Epithelial cell of esophagus (primary cell): ENCODE measurements at places on chromosomes 13 and 19.
A peak's percentile ranks its signal among the peaks of the same experiment; 100 is the strongest.

- no peak for DNase-seq
Observed at GRCh38 chr19:10115392-10116084, 4.0 kb downstream of the P2RY11 start.

DNA sequence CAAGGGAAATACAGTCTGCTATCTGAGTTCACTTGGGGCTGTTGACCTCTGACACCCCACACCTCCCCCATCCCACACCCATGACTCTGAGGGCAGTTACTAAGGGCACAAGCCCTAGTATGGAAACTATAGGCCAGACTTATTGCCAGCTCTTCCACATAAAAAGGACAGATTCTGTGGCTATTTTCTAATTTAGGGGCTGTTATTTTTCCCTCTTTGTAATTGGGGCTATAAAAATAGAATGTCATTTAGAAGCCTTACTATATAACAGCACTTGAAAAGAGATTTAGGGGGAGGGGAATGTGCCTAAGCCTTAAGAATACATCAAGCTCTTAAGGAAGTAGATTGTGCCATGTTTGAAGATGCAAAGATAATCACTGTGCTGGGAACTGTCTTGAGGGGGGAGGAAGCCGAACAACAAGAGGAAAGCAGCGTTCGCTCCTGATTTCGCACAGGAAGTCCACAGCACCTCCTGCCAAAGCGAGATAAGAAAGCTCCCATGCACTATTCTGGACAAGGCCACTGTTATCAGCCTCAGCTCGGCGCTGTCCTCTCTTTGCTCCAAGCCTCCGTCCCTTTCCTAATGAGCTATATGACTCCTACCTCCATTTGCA, 86.6 kb downstream of the FLT1 start:
- no peak for DNase-seq

DNA sequence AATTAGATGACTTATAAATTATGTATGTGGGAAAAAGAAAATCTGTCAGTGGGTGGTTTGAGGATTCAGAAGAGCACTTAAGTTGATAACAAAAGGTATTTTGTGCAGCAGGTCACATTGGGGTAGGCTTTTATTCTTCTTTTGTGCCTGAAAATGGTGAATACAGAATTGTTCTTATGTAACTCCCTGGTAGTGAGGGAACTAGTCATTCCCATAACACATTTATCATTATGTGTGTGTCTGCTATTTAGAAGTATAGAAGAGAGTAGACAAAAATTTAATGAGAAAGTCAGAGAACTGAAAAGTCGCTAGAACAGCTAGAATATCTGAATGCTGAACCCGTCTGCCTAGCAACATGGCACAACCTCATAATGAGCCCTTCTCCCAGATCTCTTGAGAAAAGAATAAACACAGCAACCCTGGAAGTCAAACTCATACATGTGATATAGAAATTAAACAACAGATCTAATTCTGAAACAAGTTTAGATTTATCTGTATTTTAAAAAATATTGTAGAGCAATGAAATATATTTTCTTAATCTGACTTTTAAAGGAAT, 111.8 kb upstream of the EDNRB start:
- no peak for DNase-seq

DNA sequence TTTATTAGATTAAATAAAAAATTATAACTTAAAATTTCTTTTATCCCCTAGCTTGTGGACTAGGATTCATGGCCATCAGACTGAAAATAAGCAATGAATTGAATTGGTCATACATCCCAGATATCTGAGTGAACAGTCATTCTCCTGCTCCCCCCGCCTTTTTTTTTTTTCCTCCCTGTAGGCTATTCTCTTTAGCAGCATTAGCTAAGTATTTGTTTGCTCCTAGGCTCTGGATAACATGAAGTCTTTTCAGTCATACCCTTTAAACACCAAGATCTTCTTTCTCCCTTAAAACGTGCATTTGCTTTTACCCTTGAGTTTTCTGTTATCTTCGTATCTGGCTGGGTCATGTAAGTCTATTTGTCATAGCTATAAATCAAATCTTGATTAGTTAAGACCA, 866.7 kb upstream of the SPRY2 start:
- peak; percentile 14 for DNase-seq

DNA sequence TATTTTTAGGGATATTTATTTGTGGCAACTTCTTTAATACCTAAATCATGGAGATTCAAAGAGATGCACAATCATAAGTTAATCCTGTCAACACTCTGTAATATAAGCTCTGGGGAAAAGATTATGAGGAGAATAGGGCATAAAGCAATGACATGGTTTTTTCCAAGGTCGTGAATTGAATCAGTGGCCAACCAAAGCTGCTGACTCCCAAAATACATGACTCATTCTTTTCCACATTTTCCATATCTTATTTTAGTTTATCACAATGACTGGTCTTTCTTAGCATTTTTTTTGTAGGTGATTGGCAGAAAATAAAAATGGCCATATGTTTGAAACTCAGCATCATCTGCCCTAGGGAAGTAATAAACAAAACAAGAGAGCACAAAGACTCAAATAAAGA, 28.5 kb upstream of the RBM26 start:
- no peak for DNase-seq

- DNase-seq, result no peak
Observed at GRCh38 chr19:40576151-40576584, 505 bp upstream of the SHKBP1 start.

DNA sequence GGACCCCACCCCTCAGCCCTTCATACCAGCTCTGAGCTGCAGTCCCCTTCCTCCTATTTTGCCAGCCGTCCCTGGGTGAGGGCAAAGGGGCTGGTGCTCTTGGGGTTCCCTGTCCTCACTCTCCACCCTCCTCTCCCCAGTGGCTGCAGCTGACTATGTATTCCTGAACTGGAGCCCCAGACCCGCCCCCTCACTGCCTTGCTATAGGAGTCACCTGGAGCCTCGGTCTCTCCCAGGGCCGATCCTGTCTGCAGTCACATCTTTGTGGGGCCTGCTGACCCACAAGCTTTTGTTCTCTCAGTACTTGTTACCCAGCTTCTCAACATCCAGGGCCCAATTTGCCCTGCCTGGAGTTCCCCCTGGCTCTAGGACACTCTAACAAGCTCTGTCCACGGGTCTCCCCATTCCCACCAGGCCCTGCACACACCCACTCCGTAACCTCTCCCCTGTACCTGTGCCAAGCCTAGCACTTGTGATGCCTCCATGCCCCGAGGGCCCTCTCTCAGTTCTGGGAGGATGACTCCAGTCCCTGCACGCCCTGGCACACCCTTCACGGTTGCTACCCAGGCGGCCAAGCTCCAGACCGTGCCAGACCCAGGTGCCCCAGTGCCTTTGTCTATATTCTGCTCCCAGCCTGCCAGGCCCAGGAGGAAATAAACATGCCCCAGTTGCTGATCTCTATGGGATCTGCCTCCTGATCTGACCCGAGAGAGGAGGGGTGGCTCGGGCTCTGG, 2.4 kb downstream of the COX7A1 start:
- peak; percentile 95 for DNase-seq

GRCh38 chr13:95153647-95154412, 147.4 kb downstream of the ABCC4 start:
- DNase-seq, result peak; percentile 41

GRCh38 chr19:28603453-28603852, 609.5 kb downstream of the UQCRFS1 start:
- no peak for DNase-seq

DNA sequence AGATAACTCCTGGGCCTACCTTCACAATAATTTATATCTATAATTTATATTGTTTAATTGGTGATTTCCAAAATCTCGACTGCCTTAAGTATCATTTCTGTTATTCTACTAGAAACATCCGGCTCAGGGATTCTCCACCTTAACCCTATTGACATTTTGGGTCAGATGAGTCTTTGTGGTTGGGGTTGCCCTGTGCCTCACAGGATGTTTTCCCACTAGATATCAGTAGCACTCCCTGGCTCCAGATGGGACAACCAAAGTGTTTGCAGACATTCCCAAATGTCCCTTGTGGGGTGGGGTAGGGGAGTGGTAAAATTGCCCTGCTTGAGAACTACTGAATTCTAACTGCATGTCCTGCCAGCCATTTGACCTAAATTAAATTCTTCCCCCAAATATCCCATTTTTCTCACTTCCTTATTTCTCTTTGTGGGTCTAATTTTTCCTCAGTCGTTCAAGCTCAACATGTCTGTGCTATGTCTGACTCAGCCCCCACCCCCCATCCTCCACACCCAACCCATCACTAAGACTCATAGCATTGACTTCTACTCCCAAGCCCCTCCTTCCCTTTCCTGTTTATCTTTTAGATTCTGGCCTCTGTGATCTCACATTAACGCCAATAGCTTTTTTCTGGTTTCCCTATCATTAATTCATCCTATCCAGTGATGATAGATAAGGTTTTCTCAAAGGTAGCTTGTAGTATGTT, 545.1 kb downstream of the EFNB2 start:
- DNase-seq, result peak; percentile 95

- no peak for DNase-seq
Observed at GRCh38 chr13:47639738-47640447, 361.2 kb downstream of the SUCLA2 start.

- no peak for DNase-seq
Observed at GRCh38 chr19:32165141-32165540, 180.3 kb upstream of the ZNF507 start.

GRCh38 chr13:89577301-89577700, 1770.2 kb upstream of the MIR17HG start:
- DNase-seq, result no peak

DNA sequence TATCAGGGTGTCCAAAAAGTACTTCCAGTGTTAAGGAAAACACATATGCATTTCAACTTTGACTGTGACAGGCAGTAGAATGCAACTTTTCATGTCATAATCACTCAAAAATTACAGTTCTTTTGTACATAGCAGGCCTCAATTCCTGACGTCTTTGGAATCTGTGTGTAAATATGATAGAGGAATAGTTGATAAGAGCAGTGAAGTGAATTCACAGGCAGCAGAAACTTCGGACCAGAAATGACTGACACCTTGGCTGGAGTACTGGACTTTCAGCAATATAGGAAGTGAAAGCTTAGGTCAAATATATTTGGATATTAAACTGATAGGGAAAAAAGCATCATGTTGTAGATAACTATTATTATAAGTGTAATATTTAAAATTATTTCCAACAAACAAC, 1741.2 kb upstream of the PCDH20 start:
- no peak for DNase-seq

- no peak for DNase-seq
Observed at GRCh38 chr13:23919006-23919405, 21.7 kb upstream of the C1QTNF9B start.

DNA sequence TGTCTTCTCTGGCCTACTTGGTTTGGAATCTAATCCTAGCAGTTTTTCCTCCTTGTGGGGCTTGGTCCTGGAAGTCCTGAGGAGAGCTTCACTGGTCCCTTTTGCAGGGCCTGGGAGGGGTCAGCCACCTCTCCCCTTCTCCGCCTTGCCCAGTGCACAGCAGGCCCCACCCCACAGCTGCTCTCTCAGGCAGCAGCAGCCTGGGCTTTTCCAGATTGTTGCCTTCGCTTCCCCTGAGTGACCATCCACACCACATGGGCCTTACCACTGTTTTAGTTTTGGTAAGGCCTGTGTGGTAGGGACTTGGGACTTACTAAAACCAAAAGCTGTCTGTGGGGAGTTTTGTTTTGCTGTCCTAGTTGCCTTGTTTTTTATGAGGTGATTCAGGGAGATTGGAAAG, 11.5 kb downstream of the MPHOSPH8 start:
- DNase-seq, result no peak

GRCh38 chr19:14694641-14695266, 4.9 kb downstream of the ZNF333 start:
- DNase-seq, result no peak

DNA sequence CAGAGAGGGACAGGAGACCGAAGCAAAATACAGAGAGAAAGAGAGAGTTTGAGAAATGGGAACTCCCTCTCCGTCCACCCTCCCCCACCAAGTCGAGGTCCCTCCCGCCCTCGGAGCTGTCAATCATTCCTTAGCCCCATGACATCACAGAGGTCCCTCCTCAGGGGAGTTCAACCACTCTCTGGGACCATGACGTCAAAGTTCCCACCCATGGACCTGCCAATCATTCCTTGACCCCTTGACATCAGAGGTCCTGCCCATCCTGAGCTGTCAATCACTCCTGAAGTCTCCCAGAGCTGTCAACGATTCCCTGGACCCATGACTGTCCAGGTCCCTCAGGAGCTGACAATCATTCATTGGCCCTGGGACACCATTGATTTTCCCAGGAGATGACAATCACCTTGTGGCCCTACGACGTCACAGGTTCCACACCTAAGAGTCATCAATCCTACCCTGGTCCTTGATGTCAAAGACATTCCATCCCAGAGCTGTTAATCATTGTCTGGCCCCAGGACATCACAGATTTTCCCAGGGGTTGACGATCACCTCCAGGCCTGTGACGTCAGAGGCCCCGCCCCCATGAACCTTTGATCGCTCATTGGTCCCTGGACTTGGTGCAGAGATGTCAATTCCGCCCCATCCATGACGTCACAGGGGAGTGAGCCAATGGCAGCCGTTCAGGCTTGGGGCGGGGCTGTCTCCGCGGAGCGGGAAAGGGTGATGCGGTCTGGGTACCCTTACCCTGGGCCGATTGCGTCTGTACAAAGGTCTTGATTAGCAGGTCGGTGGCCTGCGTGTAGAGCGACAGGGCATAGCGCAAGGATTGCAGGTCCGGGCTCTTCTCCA, 61.7 kb downstream of the COLGALT1 start:
- DNase-seq, result peak; percentile 63
